Pons (tissue), 1 donor: ENCODE measurements at places on chromosomes 3 and 15.

GRCh38 chr3:104939196-104939595 lies 427.5 kb upstream of the ALCAM start:
- no peak for DNase-seq

- no peak for DNase-seq
Observed at GRCh38 chr3:133445108-133445507, 45.3 kb downstream of the BFSP2 start.

DNA sequence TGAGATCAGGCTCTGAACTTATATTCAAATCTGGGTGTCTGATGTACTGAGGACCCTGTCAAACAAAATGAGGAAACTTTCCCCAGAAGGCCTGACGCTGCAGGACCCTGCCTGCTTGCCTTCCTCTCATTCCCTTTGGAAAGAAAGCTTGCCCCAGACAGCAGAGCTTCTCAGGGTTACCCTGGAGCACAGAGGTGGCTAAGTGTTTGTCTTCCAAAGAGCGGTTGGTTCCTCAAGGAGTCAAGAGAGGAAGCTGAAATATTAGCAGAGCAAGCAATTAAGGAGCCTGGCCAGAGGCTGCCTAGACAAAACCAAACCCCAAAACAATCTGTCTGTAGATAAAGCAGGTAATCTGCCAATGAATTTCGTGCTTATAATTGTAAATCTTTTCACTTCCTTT lies 175.3 kb downstream of the NR1D2 start:
- DNase-seq = no peak

- DNase-seq = no peak
Observed at GRCh38 chr3:114308830-114309229, 15.0 kb downstream of the TIGIT start.

DNA sequence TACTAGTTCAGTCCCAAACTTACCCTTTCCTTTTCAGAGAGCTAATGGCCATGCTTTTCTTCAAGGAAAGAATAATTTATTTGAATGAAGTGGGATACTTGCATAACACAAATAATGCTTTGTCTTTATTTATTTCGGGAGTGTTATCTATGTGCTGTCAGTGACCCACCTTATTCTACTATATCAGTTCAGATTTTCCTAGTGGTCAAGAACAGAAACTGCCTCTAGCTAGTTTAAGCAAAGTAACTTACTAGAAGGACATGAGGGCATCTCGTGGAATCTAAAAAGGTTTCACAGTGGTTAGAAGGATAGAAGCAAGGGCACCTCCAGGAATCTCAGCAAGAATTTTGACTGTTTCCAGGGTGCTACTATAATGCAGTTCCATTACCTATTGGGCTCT lies 3.8 kb upstream of the TIMMDC1 start:
- no peak for DNase-seq

- no peak for DNase-seq
Observed at GRCh38 chr15:98771541-98771940, 123.2 kb downstream of the IGF1R start.

GRCh38 chr15:98775498-98776230 lies 127.3 kb downstream of the IGF1R start:
- no peak for DNase-seq

GRCh38 chr3:179179979-179180759 lies 32.0 kb downstream of the PIK3CA start:
- DNase-seq = no peak

GRCh38 chr15:89805241-89806209 lies 9.1 kb downstream of the ANPEP start:
- no peak for DNase-seq

GRCh38 chr3:132311316-132311715 lies 5.9 kb upstream of the ACP3 start:
- no peak for DNase-seq

DNA sequence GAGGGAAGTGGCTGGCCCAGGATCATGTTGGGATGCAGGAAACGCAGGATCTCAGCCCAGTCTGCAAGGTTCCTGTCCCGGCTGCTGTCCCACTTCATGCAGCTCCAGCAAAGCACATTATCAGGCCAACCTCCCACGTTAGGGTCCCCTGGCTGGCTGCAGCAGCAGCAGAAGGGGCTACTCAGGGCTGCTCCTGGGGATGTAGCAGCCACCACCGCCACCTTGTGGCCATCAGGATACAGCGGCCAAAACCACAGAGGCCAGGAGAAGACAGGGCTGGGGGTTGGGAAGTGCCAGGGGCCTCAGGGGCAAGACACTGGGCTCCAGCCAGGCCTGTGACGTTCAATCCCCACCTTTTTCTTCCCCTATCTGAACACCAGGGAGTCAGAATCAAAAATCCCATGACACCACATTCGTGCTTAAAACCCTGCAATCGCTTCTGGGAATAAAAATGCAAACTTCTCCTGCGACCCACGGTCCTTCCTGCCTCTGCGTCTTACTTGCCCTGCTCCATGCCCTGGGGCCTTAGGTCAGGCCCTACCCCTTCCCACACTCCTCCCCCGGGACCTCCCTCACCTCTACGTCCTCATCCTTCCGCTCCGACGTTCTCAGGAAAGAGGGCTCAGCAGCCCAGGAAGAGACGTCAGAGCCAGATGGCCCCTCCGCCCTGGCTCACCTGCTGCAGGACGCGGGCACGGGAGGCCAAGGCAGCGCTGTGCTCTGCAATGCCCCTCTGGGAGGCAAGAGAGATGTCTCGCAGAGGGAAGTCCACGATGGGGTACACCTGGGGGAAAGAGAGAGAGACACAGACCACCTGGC lies 21.5 kb downstream of the SSUH2 start:
- peak; percentile 60 for DNase-seq

DNA sequence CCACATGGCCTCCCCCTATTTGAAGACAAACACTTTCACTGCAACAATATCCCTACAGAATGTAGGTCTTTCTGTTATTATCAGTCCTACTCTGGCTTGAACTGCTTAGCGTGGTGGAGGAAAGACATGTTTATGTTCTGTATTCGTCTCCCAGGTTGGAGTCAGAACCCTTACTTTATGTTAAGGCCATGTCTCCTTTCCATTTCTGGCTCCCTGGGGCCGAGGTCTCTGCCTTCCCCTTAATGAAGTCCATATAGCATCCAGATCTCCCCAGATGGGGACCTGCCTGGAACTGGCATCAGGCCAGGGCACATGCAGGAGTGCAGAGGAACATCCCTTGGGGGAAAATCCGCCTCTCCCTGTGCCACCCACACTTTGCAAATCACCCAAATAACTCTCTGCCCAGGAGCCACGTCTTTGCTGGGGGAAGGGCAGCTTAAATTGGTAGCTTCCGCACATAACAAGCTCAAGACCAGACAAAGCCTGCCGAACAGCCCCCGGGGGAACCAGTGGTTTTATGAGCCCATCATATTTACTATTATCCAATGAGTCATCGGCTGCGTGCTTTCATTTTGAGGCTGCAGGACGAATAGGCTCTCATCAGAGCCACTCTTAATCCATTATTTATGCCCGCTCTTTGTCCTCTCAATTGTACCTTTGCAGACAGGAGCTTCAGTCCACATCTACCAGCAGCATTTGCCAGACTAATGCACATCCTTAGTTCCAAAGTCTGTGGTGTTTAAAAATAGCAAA lies 237.0 kb downstream of the UACA start:
- no peak for DNase-seq

DNA sequence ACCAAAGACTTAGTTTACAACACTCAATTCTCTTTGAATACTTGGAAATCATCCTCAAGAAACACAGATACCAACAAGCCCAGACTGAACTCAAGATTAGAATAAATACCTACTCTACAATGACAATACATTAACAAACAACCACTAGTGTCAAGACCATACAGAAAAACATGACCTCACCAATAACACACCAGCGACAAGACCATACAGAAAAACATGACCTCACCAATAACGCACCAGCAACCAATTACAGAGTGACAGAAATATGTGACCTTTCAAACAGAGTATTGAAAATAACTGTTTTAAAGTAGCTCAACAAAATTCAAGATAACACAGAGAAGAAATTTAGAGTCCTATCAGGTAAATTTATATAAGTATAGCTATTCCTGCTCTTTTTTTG lies 876.0 kb downstream of the EPHA3 start:
- no peak for DNase-seq

GRCh38 chr15:50911621-50912020 lies 3.1 kb downstream of the AP4E1 start:
- peak; percentile 38 for DNase-seq

DNA sequence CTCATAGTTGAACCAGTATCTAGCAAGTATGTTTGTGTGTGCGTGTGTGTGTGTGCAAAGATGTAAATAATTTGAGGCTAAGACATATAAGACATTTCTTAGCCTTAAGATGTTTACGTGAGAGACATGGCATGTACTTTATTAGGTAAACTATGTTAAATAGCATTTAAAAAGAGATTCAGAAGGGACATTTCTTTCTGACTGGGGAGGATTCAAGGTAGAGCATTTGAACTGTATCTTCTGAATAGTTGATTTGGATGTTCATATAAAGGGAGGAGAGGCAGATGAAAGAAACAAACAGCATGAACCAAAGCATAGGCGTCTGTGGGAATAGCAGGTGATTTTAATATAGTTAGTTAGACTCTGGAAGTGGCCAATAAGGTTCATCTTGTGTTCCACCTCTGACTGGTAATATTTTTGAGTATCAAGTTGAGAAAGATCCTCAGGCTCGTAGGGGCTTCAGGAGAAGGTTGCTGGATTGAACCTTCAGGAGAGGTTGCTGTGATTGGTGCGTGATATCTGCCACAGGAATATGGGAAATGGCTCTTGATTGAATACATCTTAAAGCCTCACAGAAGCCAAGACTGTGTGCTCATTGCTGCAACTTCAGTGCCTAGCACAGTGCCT lies 12.6 kb downstream of the NFKBIZ start:
- no peak for DNase-seq

- DNase-seq = no peak
Observed at GRCh38 chr15:43748376-43748775, 2.1 kb downstream of the PDIA3 start.

DNA sequence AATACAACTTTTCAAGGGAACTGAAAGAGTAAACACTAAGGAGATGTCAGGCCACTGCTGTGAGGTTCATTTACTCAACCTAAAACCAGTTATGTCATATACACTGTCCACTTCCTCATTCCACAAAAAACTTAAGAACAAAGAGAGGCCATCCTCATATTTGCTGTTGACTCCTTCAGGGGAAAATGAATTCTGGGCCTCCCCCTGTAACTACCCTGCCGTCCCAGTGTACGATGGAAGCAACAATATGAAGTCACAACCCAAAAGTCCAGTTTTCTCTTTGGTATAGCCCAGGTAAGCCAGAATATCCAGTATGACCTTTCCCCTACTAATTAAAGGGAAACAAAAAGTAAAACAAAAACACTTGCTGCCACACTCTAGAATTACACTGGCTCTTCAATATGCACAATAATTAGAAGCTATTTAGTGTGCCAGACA lies 16.2 kb downstream of the CEP152 start:
- DNase-seq = peak; percentile 45

DNA sequence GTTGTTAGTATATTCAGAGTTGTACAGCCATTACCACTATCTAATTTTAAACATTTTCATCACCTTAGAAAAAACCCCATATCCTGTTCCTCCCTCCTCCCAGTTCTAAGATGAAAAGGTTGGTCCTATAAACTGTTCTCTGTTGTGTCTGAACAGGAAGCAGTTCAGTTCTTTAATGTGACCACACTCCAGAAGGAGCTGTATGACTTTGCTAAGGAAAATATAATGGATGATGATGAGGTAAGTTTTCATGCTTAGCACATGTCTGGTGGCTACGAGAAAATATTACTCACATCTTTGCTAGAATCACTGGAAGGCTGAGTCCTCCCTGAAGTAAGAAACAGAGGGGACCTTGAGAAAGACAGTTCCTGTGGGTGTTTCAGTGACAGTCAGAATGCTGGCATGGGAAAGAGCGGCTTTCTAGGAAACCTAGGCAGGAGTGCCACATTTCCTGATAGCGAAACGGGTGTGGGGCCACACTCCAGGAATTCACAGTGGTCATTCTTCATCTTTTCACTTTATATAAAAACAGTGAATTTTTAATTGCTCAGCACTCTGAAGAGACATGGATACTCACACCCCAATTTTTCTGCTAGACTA lies 20.3 kb downstream of the CRTAP start:
- no peak for DNase-seq

DNA sequence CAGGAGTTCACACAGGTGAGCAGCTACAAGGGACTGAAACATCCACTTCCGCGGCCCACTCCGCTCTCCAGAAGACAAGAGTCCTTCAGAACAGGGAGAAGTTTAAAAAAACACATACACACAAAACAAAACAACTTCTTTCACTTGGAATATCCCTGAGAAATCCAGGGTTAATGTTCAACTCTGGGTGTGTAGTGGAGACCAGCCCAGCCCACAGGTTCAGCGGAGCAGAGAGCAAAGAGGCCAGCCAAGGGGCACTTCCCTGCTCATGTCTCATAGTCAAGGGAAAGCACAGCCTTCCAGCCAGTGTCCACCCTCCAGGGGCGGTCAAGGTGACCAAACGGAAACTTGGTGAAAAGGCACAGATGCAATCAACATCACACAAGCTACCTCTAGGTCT lies 41.6 kb downstream of the WNT5A start:
- no peak for DNase-seq

GRCh38 chr3:17023006-17023664 lies 138.4 kb downstream of the PLCL2 start:
- DNase-seq = no peak

DNA sequence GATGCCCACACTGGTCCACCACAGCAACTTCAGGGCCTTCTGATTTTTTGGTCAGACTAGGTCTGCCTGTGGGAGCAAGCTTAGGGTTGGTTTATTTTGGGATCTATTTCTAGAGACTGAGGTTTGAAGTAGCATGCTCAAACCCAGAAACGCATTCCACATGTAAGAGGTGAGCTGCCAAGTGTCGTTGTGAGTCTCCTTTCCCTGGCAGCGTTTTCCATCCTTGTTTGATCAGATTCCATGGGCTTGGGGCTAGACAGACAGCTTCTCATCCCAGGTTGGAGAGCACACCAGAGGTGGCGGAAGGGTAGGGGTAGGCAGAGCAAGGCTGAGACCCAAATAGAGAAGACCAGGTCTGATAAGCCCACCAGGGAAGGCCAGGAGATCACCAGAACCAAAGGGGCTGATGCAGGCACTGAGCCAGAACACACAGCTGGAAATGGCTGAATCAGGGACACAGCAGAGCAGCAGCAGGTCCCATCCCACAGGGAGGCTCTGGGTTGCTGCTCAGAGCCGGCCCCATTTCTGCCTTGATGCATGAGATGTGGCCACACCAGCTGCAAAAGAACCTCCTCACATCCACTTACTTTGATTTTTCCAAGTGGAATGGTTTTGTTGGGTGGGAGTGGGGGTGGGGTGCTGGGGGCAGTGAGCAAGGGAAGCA lies 186.8 kb downstream of the THSD4 start:
- DNase-seq = no peak

DNA sequence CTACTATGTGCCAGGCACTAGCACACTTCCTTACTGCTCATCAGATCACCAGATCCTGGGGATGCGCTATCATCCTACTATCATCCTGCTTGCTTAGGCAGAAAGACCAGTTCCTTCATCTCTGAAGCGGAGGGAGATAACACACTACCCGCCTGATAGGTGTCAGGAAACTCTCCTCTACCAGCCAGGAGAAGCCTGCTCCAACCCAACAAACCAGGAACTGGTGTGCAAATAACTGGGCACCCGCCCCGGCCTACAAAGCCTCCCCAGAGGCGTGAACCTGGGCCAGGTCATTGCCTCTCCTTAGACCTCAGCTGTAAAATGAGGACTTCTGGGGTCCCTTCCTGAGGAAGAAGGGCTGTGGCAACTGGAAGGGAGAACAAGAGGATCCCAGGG lies 61.5 kb downstream of the HOMER2 start:
- no peak for DNase-seq

- DNase-seq = no peak
Observed at GRCh38 chr15:73957276-73957675, 31.0 kb downstream of the LOXL1 start.

- no peak for DNase-seq
Observed at GRCh38 chr3:48644898-48645760, 9.9 kb upstream of the SLC26A6 start.
